Cerebellar cortex (tissue), 1 donor: ENCODE measurements at places on chromosomes 12 and 14.

- DNase-seq, result no peak
Measured at GRCh38 chr14:90384543-90384911, 12.3 kb upstream of the CALM1 start.

GRCh38 chr14:33509454-33509853, 441.4 kb downstream of the EGLN3 start:
- DNase-seq, result no peak

DNA sequence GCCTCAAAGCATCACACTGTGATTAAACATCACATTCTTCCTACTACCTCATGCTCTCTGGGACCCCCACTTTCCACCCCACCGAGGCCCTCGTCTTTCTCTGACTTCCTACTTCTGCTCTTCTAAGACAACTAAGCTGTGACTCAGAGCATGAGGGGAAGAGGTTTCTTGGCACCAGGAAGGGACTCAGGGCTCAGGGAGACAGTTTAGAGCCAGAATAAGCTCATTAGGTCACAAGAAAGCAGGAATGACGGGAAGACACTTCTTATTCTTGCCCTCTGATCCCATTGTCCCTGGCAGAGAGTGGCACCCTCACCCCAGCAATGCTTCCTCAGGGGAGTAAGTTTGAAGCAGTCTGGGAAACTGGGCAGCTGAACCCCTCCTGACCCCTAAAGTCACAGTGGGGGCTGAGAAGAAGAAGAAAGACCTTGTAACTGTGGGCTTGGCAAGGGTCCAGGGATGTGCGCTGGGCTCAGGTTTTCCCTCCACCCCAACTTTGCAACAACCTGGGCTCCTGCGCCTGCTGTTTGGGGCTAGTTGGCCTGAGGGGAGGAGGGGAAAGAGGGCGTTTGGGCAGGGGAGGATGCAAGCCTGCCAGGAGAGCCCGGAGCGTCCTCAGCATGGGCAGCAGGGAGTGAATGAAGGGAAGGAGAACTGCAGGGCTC, 64.6 kb upstream of the ACTN1 start:
- DNase-seq, result no peak

DNA sequence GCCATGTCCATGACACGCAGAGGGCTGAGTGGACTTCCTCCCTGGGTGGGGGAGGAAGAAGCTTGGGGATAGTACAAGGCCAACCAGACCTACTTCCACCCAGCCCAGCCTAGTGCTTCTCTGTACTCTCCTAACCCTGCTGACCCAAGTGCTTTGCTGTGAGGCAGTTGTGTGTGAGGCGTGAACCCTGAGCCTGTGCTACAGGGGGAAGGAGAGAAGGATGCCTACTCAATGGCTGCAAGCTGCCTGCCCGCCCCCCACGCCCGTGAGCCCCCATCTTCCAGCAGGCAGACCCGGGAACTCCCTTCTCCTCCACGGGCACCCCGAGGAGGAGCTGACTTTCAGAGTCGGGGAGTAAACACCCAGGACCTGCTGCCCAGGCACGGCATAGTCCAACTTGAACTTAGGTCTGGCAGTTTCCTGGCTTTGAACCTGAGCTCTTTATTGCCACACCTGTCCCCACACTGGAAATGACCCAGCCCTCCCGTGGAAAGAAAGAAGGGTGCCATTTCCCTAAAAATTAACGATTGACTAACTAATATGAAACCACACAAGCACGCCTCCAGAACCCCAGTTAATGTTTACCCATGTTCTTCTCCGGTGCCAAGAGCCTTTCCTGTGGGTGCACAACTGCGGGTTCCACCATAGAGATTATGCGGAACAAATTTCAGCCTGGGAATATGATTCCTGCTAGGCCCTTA, 10.8 kb downstream of the ALDH2 start:
- no peak for DNase-seq

- DNase-seq, result no peak
Measured at GRCh38 chr12:33771889-33772288, 250.4 kb upstream of the ALG10 start.

DNA sequence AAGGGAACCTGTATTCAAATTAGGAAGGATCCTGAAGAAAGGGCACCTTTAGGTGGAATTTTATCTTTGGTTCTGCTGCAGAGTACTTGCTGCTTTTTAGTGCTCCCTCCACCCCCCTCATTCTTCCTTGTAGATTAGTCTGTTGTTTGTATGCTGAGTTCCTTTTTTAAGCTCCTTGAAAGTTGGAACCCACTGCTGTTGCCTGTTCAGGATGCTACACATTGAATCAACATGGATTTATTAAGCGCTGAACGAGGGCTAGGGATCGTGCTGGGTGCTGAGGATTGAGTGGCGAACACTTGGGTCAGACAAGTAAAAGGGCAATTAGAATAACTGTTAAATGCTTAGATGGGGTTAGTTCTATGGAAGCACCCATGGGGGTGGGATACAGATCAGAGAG, 884 bp upstream of the AMN1 start:
- DNase-seq, result no peak
